DMS153 (cell line): ENCODE measurements at places on chromosomes 12 and 14.

GRCh38 chr12:23528316-23528715 lies 421.2 kb downstream of the SOX5 start:
- DNase-seq = no peak

- DNase-seq = no peak
These were observed 37.0 kb upstream of the CFAP54 start for GRCh38 chr12:96452261-96452922.

GRCh38 chr12:120276734-120277133 lies 11.2 kb upstream of the PXN start:
- DNase-seq = no peak

DNA sequence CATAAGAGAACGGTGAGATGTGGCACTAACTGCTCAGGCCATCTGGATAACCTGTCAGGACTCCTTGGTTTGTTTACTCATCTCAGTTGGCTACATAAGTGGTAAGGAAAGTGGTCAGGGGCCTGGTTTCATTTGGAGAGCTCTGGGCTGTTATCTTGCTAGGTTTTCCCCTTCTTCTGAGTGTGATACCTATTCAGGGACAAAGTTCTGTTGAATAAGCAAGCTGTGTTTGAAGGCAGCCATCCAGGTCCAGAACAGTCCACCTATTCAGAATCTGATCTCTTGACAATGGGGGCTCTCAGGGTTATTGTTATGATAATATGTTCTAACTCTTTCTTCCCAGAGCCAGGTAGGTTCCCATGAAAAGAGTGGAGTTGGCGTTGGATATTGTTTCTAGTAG lies 194.9 kb downstream of the PAH start:
- DNase-seq = no peak

DNA sequence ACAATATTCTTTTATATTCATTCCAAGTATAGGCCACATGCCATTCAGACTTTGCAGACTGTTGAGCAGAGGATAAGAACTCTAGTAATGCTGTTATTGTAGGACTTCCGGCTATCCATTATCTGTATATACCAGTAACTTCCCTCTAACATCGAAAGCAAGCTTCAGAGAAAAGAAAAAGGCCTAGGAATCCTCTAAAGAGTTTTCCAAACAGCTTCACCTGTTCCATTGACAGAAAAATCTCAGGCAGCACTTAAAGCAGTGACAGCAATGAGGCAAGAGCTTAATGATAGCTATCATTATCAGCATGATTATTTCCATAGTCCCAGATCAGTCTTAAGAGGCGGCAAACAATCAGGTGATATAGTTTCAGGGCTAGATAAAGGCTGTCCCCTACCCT lies 1.8 kb downstream of the CPNE8 start:
- DNase-seq = no peak

DNA sequence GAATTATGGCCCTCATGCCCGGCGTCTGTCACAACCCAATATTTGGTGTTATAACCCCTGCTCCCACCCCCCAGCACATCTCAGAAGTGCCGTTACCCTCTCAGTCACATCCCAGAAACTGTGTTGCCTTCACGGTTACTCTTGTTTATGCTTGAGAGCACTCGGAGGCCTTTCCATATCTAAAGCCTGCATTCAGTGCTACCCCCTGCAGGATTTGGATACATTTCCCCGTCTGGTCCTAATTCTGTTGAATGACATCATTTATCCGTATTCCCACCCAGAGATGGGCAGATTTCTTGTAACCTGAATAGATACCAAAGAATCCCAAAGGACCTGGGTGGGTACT lies 19.1 kb upstream of the FOS start:
- DNase-seq = peak; percentile 41

DNA sequence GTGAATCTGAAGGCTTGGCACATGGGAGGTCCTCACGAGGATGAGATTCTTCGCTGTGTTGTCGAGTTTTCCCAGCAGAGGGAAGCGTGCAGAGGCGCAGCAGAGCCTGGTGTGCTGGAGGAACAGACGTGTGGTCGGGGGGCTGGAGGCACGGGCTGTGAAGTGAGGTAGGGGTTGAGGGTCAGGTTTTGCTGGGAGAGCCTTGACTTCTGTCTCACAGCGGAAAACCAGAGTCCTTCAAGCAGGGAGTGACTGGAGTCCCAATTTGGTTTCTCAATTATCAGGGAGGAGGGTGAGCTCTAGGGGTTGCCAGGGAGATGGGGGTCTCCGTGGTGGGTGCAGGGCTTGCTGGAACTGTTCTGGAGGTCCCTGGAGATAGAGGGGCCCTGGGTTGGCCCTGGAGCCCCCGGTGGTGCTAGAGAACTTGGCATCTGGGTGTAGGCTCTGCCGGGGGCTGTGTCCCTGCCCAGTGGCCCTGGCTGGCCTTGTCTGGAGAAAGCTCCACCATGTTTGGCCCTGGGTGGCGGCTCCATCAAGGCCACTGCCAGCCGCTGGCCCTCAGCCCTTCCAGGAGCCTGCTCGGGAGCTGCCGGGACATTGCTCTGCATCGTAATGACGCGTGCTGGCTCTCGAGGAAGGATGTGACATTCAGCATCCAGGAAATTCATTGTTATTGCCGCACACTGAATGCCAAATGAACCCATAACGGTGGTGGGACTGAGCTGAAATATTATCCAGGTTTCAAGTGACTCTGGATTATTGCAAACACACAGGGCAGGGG lies 215.7 kb downstream of the KIF26A start:
- DNase-seq = no peak

DNA sequence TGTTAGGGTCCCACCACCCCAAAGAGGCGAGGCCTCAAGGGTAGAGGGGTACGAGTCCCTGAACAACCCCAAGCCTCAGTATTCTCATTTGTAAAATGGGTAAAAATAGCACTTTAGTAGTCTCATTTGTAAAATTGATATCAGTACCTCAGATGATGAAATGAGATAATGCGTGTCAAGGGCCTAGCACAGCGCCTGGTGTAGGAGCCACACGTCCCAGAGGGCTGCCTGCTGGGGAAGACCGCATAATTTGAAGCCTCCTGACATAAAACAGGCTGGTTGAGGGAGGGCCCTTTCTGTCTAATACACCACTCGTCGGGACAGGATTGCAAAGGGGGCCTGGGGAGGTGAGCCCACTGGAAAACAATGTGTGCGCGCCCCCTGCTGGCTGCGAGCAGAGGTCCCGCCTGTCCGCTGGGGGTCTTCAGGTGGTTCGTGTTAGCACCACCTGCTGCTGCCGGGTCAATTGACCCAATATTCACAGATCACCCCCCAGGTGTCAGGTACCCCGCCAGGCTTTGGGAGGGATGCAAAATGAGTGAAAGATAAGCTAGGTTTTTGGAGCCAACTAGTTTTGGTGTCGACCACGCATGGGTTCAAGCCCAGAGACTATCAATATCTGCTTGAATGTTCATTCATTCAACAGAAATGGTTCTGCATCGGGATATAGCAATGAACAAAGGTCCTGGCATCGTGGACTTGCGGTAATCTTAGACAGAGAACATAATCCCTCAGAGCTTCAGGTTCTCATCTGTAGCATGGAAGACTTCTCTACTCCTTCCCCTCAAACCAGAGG lies 24.7 kb upstream of the IRF2BPL start:
- no peak for DNase-seq

- no peak for DNase-seq
These were observed 71.4 kb downstream of the AKAP6 start for GRCh38 chr14:32400480-32400879.

GRCh38 chr14:75518625-75519024 lies 3.6 kb upstream of the BATF start:
- no peak for DNase-seq

- DNase-seq = no peak
These were observed 2.4 kb downstream of the DYNC1H1 start for GRCh38 chr14:101966742-101967141.

DNA sequence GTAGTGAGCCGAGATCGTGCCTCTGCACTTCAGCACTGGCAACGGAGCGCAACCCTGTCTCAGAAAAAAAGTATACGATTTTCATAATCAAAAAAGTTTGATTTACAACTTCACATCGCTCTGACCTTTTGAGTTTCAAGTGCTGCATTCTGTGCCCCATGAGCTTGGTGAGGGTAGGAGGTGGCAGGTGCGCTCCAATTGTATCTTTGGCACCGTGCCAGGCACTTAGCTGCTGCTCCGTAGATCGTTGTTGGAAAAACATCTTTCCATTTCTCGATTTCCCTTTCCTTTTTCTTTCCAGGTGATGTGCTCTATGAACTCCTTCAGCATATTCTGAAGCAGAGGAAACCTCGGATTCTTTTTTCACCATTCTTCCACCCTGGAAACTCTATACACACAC lies 203.7 kb downstream of the ETV6 start:
- peak; percentile 35 for DNase-seq

DNA sequence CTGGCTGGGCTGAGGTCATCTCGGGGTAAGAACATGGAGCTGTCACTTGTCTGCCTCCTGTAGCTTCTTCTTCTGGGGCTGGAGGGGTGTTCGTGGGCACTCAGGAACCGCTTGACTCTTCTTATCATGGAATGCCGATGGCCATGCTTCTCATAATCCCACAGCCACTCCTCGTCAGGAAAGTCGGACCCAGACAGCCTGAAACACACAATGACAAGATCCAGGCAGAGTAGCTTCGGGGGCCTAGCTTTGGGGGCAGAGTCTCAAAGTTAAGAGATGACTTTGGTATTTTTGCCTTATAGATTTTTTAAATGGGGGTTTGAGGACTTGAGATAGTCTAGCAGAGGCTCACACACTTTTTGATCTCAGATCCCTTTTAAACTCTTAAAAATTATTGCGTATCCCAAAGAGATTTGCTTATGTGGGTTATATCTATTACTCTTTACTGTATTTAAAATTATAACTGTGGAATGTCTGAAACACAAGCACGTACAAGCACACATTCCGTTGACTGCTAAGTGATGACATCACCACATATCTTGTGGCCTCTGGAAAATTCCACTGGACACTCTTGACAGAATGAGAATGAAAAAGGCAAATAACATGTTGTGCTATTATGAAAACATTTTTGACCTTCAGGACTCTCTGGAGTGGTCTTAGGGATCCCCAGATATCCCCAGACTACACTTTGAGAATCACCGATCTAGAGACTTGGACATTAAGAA lies 43.3 kb downstream of the BEST3 start:
- DNase-seq = no peak

- DNase-seq = peak; percentile 12
These were observed 96.7 kb downstream of the RFLNA start for GRCh38 chr12:124391340-124392261.

DNA sequence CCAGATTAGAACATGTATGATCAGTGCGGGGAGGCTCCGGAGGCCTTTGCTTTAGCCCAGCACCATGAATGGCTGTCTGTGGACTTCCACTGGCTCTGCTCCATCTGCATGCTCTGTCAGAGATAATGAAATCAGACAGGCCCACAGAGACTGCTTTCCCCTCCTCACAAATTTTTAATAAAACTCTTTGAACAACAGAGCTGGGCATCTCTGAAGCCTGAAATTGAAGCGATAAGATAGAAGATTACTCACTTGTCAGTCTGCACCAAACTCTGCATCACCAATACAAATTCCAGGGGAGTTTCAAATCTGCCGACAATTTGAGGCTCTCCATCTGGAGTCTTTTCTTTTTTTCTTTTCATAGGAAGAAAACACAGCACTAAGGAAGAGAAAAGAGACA lies 110.0 kb downstream of the DYRK2 start:
- no peak for DNase-seq

- no peak for DNase-seq
These were observed 230.0 kb upstream of the EGLN3 start for GRCh38 chr14:34180869-34181268.

- no peak for DNase-seq
These were observed 238.4 kb upstream of the LRIG3 start for GRCh38 chr12:59158681-59159080.

GRCh38 chr12:87413784-87414183 lies 615.4 kb downstream of the C12orf50 start:
- DNase-seq = no peak

GRCh38 chr14:93249128-93249831 lies 42.2 kb downstream of the UBR7 start:
- DNase-seq = no peak

GRCh38 chr12:28961948-28962384 lies 187.1 kb upstream of the FAR2 start:
- DNase-seq = no peak

DNA sequence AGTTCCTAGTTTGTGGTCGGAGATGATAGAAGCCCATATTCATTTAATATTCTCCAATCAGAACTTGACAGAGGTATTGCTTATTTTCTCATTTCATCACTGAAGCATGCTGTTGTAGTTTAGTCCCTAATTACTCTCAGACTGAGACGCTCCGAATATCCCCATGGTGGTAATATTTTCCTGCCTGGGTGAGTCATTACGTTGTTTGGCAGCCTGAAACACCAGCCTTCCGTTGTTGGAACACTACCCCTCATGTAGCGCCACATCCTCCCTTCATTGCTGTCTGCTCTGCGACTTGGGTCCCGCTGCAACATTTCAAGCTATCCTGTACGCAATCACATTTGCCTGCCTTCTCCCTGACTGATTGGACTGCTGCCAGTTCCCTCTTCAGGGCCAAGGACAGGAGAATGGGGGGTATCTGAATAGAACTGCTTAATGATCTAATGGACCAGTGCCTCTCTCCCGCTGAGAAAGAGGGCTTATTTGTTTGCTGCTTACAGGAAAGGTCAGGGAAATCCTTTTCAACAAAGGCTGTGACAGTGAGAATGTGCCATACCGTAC lies 369.1 kb downstream of the NPAS3 start:
- peak; percentile 86 for DNase-seq

DNA sequence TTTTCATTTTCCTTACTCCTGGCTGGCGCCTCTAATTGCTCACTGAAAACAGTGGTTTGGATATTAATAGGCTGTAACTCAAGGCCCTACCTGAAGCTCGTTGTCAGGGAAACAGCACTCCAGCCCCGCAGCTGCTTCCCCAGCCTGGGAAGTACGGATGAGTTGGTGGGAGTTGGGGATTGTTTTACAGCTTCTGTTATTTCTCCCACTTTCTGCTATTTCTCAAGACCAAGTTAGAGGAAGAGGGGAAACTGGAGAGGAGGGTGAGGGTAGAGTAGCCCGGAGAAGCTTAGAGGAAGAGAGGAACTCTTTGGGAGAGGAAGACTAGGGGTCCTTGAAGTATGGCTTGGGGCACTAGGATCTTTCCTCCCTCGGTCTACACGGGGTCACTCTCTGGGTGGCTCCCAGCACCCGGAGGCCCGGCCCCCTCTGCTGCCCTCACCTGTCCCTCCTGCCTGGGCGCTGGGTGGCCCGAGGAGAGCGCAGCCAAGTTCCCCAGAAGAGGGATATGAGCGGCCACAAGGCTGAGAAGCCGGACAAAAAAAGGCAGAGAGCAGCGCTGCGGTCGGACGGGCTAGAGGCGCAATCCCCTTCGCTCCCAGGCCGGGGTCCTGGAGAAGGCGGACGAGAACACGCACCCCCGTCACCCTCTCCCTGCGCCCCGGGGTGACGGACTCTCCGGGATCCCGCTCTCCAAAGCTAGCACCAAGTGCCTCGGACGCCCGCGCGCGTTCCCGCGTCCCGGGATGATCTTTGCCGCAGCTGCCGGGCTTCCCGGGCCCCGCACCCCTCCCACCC lies 671 bp downstream of the SPTB start:
- peak; percentile 16 for DNase-seq

GRCh38 chr14:80350707-80351106 lies 139.4 kb upstream of the DIO2 start:
- no peak for DNase-seq
